ENCODE measurements at places on chromosomes 13 and 19.

- no peak for DNase-seq
These were observed 1.7 kb upstream of the SERTAD3 start for GRCh38 chr19:40445780-40446262.

DNA sequence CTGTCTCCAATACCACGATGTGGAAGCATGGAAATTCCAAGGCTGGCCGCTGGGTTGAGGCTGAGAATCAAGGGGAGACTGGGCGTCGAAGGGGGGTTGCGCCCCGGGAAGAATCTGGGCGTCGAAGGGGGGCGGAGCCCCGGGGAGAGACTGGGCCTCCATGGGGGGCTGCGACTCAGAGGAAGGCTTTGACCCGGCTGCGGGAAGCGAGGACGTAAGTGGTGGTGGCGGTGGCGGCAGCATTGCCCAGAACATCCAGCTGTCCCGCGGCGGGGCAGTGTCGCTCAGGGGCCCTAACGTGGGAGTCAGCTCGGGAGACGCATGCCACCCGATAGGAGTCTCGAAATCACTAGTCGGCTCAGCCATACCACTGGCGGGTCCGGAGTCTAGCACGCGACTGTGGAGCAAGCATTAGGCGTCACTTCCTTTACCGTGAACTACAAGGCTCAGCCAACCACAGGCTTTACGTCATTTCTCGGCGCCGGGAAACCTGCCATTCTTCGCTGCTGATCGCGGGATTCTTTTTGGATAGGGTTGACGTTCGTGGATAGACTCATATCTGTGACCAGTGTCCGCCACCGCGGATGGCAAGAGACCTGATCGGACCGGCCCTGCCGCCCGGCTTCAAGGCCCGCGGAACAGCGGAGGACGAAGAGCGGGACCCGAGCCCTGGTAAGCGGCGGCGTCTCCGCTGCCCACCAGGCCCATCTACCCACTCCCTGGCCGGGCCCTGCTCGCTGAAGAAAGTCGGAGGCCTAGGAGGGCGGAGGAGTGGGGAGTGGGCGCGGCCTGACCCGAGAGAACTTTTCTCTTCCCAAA is at the start of the genes GPALPP1 and NUFIP1:
Gene GPALPP1, plus strand, starts transcription at position 468 of the 819 bp plus-strand sequence. Its CDS starts 117 bp downstream, at position 585.
Gene NUFIP1, minus strand, starts transcription at position 401 of the 819 bp plus-strand sequence. Its CDS starts 35 bp downstream, at position 366.
- peak; percentile 95 for DNase-seq

- peak; percentile 72 for DNase-seq
These were observed 651 bp downstream of the GAPDHS start for GRCh38 chr19:35533822-35534392.

DNA sequence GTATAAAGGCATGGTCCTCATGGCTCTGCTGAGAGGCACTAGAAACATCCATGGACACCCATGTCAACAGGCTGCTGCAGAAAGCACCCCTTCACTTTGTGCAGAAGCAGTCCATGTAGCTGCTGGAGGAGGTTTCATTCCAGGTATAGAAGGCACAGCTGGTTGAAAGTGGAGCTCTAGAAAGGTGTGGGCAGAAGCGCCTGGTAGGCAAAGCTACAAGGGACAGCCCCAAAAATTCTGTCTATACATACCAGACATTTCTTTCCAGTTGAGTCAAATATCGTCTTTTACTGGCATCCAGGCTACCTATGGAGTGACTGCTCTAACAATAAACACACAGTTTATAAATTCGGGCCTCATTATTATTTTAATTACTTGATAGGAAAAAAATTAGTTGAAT is 129.3 kb downstream of the ENOX1 start:
- no peak for DNase-seq

Measured in lower lobe of right lung (tissue), 2 donors.